HCEC 1CT (cell line): ENCODE measurements at places on chromosomes 7 and 10.

- DNase-seq = no peak
These were observed 8.3 kb downstream of the EN2 start for GRCh38 chr7:155466142-155466813.

- no peak for DNase-seq
These were observed 9.4 kb downstream of the NUB1 start for GRCh38 chr7:151351027-151351426.

DNA sequence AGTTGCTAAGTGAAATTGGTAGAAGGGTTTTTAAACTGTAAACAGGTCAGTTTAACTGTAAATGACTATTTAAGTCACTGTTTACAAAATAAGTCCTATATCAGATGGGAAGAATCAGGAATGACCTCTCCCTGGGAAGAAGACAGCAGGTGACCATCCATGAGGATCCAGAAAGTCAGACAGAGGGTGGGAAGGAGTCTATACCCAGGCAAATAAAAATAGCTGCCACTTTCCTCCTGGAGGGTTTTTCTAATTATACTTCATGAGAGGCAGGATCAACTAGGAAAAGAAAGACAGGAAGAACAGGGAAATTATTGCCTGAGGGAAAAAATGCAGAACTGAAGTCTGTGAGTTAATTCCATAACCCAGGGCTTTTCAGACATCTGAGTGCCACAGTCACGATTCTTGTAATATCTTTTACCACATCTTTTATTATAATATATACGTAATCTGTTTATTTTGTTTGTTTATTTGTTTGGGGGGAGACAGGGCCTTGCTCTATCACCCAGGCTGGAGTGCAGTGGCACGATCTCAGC lies 7.0 kb downstream of the DNTT start:
- DNase-seq = no peak

GRCh38 chr7:17300012-17300411 lies 1.6 kb downstream of the AHR start:
- DNase-seq = peak; percentile 16

DNA sequence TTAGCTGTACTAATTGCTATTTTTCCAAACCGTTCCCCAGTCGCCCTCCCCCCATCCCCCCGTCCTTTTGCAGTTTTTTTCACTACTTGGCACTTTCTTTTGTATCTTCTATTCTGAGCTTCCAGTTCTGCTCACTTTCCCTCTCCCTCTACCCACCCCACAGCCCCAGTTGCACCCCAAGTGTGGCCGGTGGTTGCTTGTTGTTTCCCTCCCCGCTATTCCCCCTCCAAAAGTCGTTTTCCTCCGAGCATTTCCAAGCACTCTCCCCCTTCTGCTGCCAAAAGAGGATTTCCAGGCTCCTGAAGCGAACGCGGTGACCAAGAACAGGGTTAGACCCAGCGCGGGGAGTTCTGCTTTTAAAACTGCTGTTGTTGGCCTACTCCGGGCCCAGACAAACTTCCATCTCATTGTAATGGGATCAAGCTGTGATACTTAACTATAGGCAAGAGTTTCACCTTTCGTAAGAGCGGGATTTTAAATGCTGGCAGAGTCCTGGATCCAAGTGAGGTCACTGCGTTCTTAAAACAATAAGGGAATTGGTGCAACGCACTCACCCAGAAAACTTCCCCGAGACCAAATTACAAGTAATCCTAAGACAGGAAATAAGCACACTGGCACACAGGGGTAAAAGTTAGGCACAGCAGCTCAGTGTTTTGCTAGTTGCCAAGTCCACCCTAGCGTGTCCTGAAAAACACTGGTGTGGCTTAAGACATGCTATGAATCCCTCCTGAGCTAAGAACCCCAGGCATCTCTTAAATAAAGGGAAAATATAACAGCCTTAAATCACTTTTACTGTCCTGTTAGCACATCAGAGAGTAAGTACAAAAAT lies 1.5 kb upstream of the RGS10 start:
- no peak for DNase-seq

GRCh38 chr10:125555267-125555666 lies 127.7 kb downstream of the TEX36 start:
- DNase-seq = no peak

DNA sequence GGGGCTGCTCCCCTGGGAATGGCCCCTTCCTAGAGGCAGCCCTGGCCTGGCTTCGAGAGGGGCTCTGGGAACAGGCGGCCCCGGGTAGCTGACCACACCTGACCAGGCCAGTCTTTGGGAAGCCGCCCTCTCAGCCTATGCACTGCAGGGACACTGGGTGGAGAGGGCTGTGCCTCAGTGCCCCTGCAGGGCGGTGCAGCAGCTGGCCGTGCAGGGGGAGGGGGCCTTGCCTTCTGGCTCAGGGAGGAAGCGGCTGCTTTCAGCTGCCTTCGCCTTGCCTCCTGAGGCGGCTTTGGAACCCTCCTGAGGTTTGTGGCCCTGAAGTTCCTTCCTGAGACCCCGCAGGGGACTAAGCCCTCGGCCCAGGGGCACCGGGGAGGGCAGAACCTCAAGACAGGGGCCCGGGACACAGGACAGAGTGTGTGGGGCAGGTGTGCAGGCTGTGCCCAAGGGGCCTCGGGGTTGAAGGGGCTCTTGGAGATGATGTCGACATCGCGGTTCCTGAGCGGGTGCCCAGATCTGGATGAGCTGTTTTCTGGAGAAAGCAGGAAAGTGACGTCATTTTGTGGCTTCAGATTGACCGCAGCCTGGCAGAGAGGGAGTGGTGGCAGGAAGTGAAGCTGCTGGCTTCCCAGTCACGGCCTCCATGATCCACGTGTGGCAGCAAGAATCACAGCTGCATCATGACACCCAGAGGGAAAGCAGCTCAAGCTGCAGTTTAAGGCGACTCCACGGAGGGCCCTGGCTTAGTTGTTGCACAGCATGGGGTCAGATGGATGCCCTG lies 17.7 kb downstream of the ADAM8 start:
- DNase-seq = peak; percentile 99

- peak; percentile 50 for DNase-seq
These were observed 1.8 kb downstream of the GRK5 start for GRCh38 chr10:119209035-119209735.

DNA sequence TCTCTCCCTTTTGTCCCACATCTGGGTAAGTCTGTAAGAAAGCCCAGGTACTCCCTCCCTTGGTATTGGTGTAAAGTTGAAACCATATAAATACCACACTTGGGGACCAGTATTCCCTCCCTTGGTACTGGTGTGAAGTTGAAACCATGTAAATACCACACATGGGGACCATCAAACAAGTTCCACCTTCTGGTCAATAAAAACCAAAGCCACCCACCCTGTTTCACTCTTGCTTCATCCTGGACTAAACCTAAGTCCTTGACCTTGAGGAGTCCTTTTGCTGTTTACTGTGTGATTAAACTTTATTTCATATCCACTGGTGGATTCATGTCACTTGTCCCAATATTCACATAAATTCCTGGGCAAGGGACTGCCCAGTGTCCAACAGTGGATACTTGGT lies 8.4 kb downstream of the P4HA1 start:
- no peak for DNase-seq
